ENCODE measurements at places on chromosomes 16 and 17.
A peak's percentile ranks its signal among the peaks of the same experiment; 100 is the strongest.

- DNase-seq, result no peak
These were observed 502.8 kb upstream of the KIF2B start for GRCh38 chr17:53319947-53320346.

- DNase-seq, result no peak
These were observed 142.6 kb downstream of the WSCD1 start for GRCh38 chr17:6212766-6213165.

- DNase-seq, result no peak
These were observed 6.6 kb downstream of the ZNF319 start for GRCh38 chr16:57993897-57994296.

DNA sequence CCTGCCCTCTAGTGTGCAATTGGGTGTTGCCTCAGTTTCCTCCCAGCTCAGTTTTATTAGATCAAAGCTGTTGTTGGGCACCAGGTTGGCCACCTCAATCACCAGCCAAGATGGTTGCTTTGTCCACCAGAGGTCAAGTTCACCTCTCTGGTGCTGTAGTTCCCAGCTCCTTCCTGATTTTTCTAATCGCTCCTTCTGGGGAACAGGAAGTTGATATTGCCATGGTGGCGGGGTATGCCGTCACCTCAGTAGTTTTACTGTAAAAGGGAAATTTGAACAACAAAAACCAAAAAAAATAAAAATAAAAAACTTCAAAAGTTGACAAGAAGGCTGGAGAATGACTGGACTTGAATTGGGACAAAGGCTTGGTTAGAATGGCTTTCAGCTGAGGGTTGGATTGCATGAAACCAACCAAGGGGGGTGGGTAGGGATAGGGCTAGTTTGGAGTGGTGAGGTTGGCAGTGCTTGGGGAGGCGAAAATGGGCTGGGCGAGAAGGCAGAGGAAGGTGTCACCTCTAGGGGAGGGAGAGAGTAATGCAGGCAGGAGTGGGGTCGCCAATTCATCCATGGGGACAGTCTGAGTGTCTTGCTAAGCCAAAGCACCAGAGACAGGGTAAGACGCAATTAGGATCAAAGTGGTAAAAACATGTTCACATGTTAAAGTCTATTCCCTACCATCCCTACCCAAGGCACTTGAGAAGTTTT, 6.2 kb downstream of the EFNB3 start:
- peak; percentile 57 for DNase-seq

DNA sequence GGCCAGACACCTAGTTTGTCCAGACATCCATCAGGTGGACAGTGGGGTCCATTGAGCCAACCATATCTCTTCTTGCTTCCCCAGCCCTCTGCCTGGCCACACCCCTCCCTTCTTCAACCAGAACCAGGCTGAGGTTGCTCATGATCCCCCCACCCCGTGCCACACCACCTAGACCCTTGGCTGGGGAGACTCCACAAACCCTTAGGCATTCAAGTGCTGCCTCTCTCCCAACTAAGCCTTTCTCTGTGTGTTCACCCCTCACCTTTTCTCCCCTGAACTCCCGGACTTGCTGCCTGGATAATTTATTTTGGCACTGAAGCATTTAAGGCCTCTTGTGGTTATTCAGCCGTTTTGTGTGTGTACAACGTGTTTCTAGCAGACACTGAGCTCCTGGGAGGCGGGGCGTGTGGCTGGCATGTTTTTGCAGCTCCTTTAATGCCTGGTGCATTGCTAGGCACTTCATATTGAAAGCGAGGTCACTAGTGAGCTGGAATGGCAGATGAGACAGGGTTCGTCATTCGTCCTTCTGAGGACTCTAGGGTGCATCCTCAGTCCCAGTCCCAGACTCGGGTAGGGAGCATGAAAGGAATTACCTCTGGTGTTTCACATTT, 28.7 kb downstream of the CACNA1G start:
- DNase-seq, result peak; percentile 62

DNA sequence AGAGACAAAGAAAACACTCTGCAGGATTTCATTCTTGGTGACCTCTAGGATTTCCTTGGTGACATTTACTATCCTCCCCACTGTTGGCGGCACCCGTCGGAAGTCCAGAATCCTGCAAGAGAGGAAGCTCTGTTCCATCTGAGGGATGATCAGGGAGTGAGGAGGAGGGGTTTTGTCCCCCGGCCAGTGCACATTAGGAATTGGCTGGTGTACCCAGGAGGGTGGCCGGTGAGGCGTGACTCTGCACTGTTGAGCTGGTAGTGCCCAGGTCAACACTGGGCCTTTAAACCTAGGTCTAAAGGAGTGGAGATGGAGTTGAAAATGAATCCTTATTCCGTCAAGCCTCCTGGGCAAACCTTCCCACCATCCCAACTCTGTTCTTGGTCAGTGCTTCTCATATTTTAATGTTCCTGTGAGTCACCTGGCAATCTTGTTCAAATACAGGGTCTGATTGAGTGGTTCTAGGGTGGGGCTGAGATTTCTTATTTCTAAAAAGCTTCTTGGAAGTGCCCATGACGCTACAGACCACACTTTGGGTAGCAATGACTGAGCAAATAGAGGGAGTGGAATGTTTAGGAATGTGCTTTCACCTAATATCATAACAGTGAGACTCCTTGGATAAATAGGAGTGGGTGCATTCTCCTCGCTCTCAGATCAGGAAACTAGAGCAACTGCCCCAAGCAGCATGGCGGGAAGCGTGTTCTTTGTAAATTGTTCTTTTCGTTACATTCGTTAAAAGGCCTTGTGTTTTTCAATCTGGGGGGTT, 30.7 kb downstream of the PRKAR1A start:
- DNase-seq, result no peak

DNA sequence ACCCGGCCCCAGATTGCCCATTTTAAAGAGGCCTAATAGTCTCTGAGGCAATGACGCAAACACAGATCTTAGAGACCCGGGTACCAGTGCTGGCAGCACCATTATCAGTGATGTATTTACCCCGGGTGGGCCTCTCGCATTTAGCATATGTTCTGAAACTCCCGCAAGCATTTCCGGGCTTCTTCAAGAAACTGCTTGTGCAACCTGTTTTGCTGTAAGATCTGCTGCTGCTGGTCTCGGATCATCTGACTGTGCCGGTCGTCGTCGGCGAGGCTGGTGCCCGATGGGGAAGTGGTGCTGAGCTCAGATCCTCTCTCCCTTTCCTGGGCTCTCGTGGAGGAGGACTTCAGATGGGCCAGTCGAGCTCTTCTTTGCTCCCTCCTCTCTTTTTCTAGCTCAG, 12.5 kb downstream of the CEP295NL start:
- DNase-seq, result no peak

DNA sequence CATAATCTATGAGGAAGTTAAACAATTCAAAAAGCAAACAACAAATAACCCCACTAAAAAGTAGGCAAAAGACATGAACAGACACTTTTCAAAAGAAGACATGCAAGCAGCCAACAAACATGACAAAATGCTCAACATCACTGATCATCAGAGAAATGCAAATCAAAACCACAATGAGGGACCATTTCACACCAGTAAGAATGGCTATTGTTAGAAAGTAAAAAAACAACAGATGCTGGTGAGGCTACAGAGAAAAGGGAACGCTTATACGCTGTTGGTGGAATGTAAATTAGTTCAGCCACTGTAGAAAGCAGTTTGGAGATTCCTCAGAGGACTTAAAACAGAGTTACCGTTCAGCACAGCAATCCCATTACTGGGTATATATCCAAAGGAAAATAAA, 24.4 kb downstream of the TNFRSF13B start:
- DNase-seq, result no peak

DNA sequence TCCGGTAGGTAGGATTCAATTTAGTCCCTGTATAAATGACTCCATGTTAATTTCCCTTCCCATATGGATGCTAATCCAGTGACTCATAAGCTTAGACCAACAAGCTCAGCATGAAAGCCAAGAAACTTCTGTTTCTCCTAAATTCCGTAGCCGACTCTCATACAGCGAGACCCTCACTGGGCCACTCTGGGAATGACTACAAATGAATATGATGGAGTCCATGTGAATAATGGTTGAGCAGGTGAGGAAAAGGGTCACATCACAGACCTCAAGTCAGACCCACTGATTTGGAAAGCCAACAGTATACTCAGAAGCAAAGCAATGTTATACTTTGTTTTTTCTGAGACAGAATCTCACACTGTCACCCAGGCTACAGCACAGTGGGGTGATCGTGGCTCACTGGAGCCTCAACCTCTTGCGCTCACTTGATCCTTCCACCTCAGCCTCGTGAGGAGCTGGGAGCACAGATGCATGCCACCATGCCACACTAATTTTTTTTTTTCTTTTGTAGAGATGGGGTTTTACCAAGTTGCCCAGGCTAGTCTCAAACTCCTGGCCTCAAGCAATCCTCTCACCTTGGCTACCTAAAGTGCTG, 14.6 kb downstream of the RSL1D1 start:
- no peak for DNase-seq

DNA sequence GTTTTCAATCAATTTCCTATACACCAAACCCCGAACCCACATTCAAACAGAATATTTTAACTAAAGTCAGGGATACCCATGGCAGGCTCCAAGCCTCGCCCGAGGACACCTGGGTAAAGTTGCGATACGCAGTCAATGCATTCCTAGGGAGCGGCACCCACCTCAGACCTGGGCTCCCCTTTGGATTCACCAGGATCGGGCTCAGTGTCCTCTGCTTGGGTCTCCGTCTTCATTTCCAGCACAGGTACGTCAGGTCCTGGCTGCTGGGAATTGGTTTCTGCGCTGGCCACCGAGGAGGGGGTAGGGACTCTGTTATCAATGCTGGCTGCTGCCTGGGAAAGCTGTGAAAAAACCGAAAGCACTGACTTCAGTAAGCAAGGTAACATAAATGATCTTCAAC, 51.7 kb upstream of the TRAP1 start:
- DNase-seq, result no peak

DNA sequence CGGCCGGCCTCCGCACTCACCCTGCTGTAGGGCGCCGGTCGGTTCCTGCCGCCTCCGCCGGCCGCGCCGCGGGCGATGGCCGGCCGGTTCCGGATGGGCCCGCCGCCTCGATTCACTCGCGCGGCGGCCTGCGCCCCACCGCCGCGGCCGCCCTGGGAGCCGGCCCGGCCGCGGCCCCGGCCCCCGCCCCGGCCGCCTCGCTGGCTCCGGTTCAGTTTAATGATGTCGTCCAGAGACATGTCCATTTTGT, 158 bp downstream of the ALYREF start:
- DNase-seq, result no peak

GRCh38 chr17:28907709-28908475, 5.0 kb upstream of the DHRS13 start:
- DNase-seq, result no peak

DNA sequence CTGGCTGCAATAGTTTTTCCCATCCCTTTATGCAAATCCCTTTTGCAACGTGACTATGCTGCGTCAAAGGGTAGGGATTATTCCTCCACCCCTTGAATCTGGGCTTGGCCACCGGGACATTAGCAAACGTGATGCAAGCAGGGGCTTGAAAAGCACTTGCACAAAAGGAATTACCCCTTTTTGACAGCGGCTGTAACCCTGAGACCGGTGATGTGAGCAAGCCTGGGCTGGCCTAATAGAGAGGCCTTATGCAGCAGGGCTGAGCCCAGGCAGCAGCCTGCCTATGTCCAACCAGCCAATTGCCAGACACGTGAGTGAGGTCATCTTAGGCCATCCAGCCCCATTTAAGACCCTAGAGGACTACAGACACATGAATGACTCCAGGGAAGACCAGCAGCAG, 30.4 kb upstream of the PAFAH1B1 start:
- no peak for DNase-seq

DNA sequence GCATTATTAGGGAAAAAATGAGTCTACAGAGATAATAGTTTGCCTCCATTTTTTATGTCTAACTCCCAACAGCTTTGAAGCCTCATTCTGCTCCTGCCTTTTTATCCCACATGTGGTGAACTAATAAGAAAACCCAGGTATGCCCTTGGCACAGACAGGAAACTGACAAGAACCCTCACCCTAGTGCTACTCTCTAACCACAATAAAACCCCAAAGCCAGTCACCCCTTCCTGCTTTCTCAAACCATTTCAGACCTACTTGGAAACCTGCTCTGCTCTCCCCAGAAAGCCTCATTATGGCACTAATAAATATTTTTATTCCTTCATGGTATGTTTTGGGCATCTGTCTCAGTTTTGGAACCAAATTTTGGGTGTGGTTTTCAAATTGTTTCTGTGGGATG, 3.9 kb upstream of the MARVELD3 start:
- no peak for DNase-seq

GRCh38 chr17:903691-904481, 75.7 kb downstream of the NXN start:
- DNase-seq, result no peak

- DNase-seq, result no peak
These were observed 162.0 kb downstream of the SALL1 start for GRCh38 chr16:50989047-50989446.

- DNase-seq, result no peak
These were observed 65.2 kb downstream of the NKD1 start for GRCh38 chr16:50613281-50613963.

DNA sequence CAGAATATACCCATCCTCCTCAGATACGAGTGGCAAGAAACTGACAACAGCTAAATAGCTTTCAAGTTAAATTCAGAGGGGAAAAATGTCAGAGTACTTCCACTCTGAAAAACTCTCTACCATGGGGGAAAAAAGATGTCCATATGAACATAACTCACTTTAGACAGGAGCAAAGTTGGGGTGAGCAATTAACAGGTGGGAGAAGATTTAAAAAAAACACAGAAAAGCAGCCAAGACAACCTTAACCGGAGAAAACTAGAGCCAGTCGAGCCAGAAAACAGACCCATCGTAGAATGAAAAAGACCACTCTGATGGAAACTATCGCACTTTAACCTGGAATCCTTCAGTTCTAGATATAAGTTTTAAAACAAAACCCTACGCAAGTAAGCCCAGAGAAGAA, 833 bp downstream of the TERF2 start:
- DNase-seq, result no peak

DNA sequence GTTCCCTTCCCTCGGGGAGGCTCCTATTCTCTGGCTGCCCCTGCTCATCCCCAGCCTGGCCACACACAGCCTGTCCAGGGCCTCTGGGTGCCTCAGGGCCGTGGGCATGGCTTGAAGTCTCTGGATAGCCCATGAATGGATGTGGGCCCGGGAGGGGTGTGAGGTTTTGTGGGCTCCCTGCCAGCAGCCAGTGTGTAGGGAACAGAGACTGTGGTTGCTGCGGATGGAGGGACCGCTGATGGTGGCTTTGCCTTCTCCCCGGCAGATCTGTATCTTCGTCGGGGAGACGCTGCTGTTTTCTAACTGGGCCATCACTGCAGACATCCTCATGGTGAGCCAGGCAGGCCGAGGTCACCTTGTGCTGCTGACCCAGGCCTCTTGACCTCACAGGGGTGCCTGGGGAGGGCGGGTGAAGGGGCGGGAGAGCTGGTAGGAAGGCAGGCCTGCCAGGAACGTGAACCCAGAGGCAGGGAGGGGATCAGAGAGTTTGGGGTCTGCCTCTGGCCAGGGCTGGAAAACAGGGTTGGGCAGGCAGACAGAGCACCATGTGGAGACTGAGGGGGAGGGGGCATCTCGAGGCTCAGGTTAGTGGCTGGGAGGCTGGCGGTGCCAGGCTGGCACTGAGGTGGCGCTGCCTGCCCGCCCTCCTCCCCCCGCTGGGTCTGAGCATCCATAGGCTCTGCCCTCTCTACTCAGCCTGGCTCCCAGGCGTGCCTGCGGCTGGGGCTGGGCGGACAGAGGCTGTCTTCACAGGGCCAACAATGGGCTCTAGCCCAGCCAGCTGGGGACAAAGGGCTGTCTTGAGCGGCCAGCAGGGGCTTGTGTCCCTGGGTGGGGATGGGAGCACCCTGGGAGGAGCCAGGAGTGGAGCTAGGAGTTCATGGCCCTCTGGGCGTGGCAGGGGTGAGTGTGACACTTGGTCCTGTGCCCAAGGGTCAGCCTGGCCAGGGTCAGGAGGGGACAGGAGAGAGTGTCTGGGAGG, 21.4 kb downstream of the MYBBP1A start:
- DNase-seq, result peak; percentile 43

All from DMS53 (cell line).